ENCODE measurements at places on chromosomes 13 and 19.

DNA sequence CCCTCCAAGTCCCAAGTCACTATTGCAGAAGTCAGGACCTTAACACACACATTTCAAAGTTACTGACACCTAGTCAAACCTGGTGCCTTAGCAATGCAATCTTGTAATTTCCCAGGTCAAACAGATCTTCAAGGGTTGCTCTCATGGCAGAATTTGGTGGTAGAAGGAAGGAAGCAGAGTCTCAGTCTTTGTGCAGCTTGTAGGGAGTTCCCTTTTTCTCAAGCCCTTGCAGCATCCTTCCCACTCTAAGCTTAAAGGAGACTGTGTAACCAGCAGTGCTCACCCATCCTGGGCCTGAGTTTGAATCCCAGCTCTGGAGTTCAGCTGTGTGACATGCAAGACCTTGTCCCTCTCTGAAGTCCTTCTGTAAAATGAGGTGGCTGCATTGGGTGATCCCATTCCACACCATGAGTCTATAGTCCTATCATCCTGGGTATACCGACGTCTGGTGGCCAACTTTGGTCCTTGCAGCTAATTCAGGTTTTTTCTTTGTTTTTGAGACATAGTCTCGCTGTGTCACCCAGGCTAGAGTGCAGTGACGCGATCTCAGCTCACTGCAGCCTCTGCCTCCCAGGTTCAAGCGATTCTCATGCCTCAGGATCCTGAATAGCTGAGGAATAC lies 9.8 kb downstream of the SIGLEC10 start:
- DNase-seq: no peak

DNA sequence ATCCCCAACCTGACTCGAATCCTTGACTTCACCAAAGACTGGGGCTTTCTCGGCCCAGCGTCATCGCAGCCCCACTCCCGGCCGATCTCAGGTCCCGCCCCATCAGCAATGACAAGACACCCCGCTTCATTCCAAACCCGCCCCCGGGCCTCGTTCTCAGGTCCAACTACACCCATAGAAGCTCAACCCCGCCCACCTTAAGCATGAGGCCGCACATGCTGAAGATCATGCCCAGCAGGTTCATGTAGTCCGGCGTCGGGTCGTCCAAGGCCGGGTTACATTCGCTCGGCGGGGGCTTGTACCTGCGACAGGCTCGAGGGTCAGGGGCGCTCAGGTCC lies 2.3 kb downstream of the WDR83 start:
- peak; percentile 51 for DNase-seq

- no peak for DNase-seq
Observed at GRCh38 chr13:47564041-47564440, 437.0 kb downstream of the SUCLA2 start.

- DNase-seq: no peak
Observed at GRCh38 chr13:39688278-39688677, 32.8 kb downstream of the COG6 start.

DNA sequence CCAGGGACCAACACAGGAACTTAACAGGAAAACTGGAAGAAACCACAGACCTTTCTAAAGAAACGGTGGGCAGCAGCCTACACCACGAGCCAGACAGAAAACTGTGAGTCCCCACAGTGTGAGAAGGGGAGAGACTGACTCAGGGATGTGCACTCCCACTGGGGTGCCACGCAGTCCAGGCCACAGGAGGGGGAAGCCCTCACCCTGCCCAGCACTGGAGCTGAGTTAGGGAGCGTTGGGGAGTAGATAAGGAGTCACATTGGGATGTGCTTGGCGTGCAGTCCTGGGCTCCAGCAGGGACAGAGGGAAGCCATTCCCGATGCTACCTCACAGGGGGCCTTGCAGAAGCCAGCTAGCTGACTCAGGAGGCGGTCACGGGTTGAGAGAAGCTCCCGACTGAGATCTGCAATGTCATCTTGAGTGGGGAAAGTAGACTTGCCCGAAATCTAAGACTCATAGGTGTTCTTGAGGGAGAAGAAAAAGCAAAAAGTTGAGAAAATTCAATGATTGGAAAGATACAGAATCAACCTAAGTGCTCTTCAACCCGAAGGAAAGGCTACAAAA lies 17.3 kb downstream of the SIGLEC8 start:
- peak; percentile 47 for DNase-seq

DNA sequence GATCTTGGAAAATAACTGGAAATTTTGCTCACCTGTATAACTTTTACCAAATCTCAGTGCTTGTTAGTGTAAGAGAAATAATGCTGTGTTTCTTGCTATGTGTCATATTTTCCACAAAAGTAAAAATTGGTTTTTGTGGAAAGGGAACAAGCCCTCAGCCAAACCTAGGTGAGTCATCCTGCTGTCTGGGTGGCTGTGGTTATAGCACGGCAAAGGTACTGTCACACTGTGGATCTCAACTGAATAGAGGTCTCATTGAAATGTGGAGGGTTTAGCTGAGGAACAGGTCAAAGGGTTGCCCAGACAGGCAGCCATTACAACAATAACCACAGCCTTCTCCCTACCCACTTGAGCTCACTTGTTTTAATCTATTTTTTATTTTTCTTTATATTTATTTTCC lies 338.8 kb upstream of the DACH1 start:
- no peak for DNase-seq

DNA sequence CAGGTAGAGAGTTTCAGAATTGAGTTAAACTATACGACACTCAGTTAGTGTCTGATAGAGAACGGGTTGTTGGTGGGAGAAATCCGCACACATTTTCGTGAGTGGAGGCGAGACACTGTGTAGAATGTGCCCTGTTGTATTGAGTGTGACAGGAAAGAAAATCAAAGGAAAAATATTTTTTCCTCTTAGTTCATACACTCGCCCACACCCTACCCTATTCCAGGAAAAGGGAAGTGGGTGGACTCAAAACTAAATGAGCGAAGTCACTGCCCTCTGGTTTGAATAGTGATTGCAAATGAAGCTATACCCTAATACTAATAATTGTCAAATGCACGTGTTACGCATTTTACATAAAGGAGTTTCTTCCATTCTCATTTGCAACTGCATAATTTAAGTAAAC lies 2.0 kb downstream of the ZNF347 start:
- DNase-seq: no peak

GRCh38 chr13:43879755-43880181 lies at the start of gene LACC1:
Gene LACC1 (plus strand): TSS chr13:43879904. CDS start chr13:43880986, 1,082 bp downstream.
- DNase-seq: peak; percentile 56

- DNase-seq: no peak
Observed at GRCh38 chr13:31765138-31765785, 25.9 kb downstream of the RXFP2 start.

DNA sequence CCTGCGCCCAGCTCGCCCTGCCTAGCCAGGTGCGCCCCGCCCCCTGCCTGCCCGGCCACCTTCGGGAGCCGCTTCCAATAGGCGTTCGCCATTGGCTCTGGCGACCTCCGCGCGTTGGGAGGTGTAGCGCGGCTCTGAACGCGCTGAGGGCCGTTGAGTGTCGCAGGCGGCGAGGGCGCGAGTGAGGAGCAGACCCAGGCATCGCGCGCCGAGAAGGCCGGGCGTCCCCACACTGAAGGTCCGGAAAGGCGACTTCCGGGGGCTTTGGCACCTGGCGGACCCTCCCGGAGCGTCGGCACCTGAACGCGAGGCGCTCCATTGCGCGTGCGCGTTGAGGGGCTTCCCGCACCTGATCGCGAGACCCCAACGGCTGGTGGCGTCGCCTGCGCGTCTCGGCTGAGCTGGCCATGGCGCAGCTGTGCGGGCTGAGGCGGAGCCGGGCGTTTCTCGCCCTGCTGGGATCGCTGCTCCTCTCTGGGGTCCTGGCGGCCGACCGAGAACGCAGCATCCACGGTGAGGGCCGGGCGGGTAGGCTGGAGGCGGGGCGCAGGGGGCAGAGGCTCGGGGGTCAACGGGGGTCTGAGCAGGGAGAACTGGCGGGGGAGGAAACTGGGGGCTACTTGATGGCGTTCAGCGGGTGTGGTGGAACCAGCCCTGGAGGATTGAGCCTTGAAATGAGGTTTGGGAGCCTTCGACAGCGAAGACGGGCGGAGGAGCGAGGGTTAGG lies at the start of gene SPINT2:
TSS of gene SPINT2 (plus strand) at position 88 of the 727 bp plus-strand sequence. CDS start at position 408, 320 bp downstream.
- peak; percentile 42 for DNase-seq

DNA sequence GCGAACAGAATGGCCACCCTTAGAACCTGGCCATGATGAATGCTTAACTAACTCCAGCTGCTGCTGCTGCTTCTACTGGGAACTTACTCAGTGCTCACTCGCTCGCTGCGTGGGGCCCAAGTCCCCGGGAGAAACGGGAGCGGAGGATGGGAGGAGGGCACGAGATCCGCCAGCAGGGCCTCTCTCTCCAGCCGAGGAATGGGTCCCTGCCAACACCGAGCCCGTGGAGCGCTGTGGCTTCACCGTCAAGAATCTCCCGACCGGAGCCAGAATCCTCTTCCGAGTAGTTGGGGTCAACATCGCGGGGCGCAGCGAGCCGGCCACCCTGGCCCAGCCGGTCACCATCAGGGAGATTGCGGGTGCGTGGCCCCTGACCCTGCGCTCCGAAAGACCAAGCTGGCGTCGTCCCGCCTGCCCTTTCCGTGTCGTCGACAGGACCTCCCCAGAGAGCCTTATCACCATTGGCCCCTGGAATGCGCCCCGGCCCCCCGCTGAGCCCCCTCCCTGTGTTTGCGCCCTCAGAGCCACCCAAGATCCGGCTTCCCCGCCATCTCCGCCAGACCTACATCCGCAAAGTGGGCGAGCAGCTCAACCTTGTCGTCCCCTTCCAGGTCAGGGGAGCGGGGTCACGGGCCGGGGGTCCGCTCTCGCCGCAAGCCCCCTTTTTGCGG lies 17.8 kb upstream of the EMC10 start:
- no peak for DNase-seq

DNA sequence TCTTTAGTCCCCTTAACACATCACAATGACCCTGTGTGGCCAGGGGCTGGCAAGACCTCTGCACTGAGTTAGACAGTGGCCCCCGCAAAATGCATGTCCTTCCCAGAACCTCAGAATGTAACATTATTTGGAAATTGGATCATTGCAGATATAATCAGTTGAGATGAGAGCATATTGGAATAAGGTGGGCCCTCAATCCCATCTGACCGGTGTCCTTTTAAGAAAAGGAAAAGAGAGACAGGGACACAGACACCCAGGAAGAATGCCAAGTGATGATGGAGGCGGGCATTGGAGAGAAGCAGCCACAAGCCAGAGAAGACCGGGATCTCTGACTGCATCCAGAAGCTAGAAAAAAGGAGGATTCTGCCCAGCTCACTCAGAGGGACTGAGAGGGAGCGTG lies 1.8 kb downstream of the FAM187B start:
- no peak for DNase-seq

GRCh38 chr19:2097886-2098327 lies 1.2 kb downstream of the IZUMO4 start:
- DNase-seq: no peak

DNA sequence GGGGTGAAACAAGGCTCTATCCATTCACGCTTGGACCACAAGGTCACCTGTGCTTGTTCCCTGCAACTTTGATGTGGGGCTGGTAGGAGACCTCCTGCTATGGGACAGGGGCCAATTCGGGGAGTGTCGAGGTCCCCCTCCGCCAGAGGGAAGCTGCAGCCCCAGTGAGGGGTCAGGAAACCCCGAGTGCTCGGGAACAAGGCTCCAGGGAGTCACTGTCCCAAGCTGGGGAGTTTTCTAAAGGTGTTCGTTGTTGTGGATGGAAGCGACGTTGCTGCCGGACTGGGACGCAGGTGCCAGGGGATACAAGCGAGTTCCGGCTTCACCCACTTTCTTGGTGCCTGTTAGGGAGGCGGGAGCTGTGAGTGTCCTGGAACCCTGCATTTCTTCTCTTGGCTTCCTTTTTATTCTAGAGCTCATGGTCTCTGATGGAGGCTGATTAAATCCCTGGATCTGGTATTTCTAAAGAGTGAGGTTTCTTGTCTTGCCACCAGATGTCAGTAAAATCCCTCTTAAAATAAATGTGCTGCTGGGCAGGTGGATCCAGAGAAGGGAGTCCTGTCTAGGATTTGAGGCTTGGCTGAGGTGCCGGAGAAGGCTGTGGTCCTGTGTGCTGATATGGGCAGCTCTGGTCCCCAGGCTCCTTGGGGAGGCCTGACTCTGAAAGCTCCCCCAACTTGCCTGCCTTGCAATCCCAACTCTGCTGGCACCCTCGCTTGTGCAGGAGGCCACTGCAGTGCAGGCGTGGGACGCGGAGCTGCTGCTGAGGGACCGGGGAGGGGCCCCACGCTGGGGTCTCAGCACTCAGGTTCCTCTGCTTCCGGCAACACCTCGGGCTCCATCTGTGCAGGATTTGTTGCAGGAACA lies 153.9 kb downstream of the TEX29 start:
- DNase-seq: no peak

- no peak for DNase-seq
Observed at GRCh38 chr19:28971049-28971448, 241.9 kb downstream of the UQCRFS1 start.

GRCh38 chr19:2798733-2799132 lies 13.4 kb downstream of the THOP1 start:
- no peak for DNase-seq

GRCh38 chr19:58277748-58278540 lies 811 bp upstream of the ZNF8 start:
- no peak for DNase-seq

DNA sequence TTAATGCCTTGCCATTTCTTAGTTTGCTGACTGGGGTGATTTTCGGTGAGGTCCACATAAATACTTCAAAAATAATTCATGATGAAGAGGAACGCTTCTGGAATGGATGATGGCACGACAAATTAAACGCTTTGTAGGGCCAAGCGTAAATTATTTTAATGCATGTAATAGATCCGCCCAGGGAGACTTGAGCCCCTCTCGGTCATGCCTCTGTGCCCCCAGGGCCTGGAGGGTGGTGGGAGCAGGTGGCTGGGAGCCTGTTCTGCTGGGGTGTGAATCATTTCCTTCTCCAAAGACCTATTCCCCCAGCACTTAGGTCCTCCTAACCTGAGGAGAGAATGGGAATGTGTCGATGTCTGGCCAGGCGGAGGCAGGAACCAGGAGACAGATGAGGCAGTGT lies 350.6 kb downstream of the ZNF536 start:
- no peak for DNase-seq

GRCh38 chr13:94800423-94800822 lies 88.1 kb upstream of the SOX21 start:
- DNase-seq: no peak

DNA sequence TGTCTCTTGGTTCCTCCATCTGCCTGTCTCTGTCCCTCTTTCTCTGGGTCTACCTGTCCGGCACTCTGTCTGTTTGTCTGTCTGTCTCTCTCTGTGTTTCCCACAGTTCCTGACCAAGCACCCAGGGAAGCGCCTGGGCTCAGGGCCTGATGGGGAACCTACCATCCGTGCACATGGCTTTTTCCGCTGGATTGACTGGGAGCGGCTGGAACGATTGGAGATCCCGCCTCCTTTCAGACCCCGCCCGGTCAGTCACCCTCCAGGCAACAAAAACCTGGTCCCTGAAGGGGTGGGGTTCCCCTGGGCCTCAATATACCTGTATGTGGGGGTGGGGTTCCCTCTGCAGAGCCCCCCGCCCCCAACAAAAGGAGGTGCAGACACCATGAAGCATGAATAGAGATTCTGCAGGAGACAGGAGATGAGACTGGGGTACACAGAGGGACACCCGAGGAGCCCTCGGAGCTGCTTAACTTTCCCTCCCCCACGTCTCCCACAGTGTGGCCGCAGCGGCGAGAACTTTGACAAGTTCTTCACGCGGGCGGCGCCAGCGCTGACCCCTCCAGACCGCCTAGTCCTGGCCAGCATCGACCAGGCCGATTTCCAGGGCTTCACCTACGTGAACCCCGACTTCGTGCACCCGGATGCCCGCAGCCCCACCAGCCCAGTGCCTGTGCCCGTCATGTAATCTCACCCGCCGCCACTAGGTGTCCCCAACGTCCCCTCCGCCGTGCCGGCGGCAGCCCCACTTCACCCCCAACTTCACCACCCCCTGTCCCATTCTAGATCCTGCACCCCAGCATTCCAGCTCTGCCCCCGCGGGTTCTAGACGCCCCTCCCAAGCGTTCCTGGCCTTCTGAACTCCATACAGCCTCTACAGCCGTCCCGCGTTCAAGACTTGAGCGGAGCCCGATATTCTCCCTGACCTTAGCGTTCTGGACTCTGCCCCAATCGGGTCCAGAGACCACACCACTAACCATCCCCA lies 2.6 kb upstream of the CACNG7 start:
- DNase-seq: peak; percentile 61
